Fibroblast of the aortic adventitia (primary cell): ENCODE measurements at places on chromosomes 6 and 20.

- DNase-seq = no peak
Measured at GRCh38 chr6:167747645-167748044, 79.1 kb upstream of the AFDN start.

DNA sequence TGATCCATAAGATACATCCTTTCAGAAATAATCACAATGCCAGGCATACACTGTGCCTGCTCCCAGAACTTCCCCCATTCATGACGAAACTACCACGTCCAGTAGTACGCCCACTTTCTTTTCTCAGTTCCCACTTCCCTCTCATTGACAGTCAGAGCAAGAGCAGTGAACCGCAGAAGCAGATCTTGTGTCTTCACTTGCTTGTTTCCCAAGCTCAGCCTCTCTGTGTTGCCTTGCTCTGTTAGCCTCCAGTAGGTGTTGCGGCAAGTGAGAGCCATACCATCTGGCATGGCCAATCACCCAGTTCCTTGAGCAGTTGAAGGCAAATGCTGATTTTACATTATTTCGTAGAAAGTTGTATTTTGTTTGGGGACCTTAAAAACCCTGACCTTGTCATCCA lies 11.7 kb downstream of the UST start:
- DNase-seq = no peak

- no peak for DNase-seq
Measured at GRCh38 chr6:17740559-17741220, 34.0 kb upstream of the NUP153 start.

- peak; percentile 69 for DNase-seq
Measured at GRCh38 chr6:35731414-35731735, 5.5 kb upstream of the ARMC12 start.

GRCh38 chr20:1414982-1415381 lies 22.1 kb upstream of the FKBP1A start:
- no peak for DNase-seq

DNA sequence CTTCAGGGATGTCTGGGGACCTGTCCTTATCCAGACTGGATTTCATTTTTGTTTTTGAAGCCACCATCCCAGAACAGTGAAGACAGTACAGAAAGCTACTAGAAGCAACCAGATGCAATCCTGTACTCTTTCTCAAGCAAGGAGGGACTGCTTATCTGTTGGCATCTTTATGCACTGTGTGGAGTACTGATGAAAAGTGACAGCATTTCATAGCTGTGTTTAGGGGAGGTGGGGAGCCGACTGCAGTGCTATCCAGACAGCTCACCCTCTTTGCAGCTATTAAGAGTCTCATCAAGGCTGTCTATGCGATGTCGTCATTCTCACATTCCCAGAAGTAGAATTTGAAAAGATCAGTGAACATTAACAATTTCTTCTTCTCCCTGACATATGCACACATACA lies 5.5 kb downstream of the ZDHHC14 start:
- no peak for DNase-seq

GRCh38 chr6:85677234-85677956 lies 34.7 kb upstream of the SYNCRIP start:
- peak; percentile 58 for DNase-seq

DNA sequence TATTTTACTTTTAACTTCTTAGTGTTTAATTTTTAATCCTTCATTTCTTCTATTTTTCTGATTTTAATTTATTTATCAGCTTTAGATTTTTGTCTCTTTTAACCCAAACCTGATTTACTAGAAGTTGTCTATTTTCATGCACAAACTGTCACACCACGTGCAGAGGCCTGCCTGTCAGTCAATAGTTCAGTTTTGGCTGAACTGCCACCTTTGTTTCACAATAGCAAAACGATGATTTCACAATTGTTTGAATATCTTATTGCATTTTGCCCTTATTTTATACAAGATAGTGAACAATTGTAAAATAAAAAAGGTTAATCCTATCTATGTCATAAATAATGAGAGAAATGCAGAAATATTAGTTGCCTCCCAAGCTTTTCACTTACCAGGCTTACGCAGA lies 24.0 kb upstream of the PPP1R3G start:
- no peak for DNase-seq

DNA sequence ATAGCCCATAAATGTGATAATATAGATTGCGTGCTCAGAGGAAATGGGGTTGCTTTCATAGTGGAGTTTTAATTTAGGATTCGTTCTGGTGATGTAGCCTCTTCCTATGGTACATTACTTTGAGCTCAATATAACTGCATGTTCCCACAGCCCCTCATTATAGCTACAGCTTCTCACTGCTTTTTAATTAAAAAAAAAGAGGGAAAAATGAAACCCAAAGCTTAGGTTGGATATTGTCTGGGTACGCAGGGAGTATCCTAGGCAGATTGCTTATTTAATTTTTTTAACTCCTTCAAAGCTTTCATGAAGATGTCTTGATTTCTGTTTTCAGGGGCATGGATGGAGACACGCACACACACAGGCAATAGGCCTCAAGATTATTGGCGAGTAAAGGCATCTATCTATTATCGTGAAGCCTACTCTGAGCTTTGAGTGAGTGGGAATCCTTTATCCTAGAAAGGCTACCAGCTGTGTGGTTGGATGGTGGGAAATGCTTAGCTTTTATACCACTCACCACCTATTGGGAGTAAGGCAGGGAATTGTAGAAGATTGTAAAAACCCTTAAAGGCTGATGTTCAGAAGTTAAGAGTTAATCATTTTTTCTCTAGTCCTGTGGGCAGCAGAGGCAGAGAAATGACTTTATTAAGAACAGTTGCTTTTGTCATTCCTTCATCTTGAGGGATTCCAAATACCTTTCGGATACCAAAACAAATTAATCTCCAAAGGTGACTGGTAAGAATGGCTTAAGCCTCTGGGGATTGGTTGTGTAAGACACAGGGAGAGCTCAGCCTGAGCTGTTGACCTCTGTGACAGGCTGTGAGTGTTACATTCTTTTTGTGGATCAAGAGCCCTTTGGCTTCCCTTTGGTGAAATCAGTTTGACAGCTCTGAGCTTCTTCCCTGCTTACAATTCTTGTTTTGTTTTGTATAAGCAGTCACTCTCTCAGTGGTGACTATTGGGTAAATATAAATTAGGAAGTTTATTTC lies 33.4 kb downstream of the CTNNBL1 start:
- peak; percentile 25 for DNase-seq

GRCh38 chr6:141133346-141133745 lies 999.4 kb upstream of the GJE1 start:
- peak; percentile 63 for DNase-seq

GRCh38 chr20:137668-138490 lies 4.5 kb upstream of the DEFB126 start:
- no peak for DNase-seq

- no peak for DNase-seq
Measured at GRCh38 chr6:155448668-155449449, 6.8 kb downstream of the NOX3 start.

GRCh38 chr20:62301111-62301668 lies 1.6 kb upstream of the ADRM1 start:
- DNase-seq = no peak

DNA sequence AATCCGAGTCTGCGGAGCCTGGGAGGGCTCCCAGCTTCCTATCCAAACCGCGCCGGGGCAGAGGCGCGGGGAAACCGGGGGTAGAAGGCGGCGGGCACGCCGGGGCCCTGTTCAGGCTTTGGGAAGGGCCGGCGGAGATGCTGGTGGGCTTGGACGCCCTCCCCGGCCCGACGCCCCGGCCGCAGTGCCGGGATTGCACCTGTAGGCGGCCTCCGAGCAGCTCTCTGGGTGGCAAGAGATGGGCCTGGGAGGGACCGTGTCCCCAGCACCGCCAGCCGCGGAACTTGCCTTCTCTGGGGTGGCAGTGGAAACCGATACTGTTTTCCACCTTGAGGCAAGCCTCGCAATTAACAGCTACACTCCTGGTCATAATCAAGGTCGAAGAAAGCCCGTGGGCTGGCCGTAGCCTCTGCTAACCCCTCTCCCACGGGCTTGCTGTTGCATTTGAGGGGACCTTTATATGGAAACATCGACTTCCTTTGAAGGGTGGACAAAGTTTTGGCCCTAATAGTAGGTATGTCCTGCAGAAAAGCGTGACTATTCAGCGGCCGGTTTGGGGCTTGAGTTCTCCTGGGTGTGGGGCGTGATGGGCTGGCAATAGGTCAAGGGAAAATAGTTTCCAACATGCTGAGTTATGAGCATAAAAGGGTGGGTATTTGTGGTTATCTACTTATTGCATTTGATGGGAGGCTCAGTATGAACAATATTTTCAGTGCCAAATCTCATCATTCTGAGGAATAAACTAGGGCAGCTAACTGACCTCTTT lies 1.1 kb upstream of the JAG1 start:
- peak; percentile 74 for DNase-seq

GRCh38 chr6:115908906-115909559 lies 151.7 kb downstream of the FRK start:
- DNase-seq = no peak

GRCh38 chr6:81767163-81767891 lies 14.8 kb upstream of the TENT5A start:
- peak; percentile 80 for DNase-seq

DNA sequence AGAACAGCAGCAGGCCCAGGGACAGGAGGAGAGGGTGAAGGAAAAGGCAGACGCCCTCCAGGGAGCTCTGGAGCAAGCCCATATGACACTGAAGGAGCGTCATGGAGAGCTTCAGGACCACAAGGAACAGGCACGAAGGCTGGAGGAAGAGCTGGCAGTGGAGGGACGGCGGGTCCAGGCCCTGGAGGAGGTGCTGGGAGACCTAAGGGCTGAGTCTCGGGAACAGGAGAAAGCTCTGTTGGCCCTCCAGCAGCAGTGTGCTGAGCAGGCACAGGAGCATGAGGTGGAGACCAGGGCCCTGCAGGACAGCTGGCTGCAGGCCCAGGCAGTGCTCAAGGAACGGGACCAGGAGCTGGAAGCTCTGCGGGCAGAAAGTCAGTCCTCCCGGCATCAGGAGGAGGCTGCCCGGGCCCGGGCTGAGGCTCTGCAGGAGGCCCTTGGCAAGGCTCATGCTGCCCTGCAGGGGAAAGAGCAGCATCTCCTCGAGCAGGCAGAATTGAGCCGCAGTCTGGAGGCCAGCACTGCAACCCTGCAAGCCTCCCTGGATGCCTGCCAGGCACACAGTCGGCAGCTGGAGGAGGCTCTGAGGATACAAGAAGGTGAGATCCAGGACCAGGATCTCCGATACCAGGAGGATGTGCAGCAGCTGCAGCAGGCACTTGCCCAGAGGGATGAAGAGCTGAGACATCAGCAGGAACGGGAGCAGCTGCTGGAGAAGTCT lies 25.5 kb downstream of the C20orf173 start:
- peak; percentile 8 for DNase-seq

DNA sequence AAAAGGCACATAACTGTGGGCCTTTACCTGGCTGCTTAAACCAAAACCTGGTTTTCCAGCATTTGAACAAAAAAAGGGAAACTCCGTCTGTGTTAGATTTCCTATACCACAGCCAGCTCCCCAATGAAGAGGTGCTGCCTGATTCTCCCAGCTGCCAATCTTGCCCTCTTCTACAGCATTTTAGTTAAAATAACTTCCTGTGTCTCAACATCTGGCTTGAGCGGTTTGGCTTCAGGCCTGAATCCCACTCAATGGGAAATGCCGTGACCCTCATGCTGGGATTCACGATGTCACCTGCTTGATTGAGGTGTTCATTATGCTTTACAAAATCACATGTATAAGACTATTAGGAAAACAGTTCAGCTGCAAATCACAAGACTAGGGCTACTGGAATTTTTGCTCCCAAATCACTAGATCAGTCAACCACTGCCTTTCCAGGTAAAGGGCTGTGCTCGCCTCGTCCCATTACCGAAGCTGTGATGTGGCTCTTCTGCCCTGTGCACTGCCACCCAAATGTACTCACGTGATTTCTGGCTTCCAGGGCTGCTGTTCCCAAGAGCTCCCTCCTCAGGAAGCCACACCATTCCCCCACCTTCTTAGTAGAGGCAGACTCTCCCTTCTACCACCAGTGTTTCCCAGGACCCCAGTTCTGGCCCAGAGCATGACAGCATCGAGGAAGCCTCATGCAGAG lies 94.6 kb downstream of the PSMG4 start:
- DNase-seq = no peak

- no peak for DNase-seq
Measured at GRCh38 chr6:93040375-93040774, 379.0 kb downstream of the EPHA7 start.

- no peak for DNase-seq
Measured at GRCh38 chr6:105893741-105894140, 192.4 kb upstream of the PRDM1 start.

DNA sequence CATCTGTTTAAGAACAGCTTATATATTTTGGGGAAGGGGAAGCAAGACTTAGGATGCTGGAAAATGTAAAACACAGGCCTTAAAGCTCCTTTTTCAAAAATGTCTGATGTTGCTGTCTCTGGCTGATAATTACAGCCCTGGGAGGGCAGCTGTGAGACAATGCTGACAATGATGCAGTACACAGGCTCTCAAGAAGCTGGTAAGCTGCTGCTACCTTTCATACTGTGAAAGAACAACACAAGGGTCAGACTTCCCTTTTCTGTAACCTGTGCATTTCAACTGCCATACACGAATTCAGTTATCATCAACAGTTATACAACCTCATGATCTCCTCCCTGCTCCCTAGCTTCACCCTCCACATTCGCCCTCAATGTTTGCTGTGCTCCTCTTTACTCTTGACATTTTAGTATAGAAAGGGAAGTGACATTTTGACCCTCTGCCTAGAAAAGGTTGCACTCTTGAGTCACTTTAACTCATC lies 25.2 kb downstream of the MAP7 start:
- no peak for DNase-seq

- DNase-seq = no peak
Measured at GRCh38 chr6:14789996-14790395, 455.9 kb upstream of the JARID2 start.

DNA sequence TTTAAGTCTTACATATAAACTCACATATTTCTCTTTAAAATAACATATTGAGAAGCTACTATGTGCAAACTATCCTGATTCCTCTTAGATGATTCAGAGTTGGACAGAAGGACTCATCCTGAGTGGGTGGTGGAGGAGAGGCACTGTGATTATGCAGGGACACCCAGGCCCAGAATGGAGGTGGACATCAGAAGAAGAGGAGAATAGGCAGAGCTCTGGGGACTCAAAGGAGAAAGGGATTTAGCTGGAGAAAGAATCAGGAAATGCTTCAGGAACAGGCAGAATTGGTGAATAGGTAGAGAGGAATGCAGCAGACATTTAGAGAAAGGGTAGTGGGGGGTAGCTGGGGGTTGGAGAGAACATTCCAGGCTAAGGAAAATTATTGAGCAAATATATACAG lies 17.4 kb downstream of the RCAN2 start:
- DNase-seq = no peak

GRCh38 chr20:23085436-23086055 lies 578 bp downstream of the CD93 start:
- DNase-seq = no peak

DNA sequence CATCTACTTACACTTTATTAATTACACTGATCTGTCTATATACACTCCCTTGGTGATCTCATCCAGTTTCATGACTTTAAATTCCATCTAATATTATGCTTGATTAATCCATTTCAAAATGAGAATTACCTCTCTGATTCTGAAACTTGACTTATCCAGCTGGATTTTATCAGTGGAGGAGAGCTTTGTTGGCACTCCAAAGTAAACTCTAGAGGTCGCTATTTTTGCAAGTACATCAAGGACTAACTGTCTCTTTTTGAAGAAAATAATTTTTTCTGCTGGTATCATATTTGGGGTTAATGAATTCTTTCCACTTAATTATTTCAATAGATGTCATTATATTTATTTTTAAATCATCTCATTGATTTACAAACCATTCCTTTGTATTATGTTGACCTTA lies 630.3 kb upstream of the MAN1A1 start:
- peak; percentile 17 for DNase-seq
